ENCODE measurements at places on chromosomes 5 and 9. TPM values are rescaled to one million over a fixed set of nuclear protein-coding genes. Genes with fewer than 3 reads are reported as not detected.
A peak's percentile ranks its signal among the peaks of the same experiment; 100 is the strongest.

DNA sequence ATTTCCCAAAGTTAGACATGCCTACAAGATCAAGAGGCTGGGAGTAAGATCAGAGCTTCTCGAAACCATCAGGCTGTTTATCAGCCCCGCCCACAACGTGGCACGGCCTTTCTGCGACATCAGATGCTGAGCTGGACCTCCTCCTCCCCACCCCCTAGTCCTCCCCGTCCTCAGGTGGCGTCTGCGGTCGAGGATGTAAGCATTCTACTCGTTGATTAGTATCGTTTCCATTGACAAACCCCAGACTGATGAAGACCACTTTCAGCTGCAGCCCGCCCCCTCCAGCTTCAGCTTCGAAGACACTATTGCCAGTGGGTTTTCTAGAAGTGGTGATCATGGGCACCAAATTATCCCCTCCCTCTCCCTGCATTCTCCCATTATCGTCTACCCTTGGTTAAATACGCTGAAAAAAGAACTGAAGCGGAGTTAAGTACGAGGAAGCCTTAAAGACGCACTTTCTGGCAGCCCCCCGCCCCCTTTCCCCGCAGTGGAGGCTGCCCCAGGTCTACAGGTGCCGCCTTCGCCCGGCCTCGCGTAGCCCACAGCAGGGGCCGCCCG, 1.1 kb downstream of the PPIC start:
- H3K27ac ChIP-seq: no peak overlapping the region
- no peaks in the 10 kb centered on the region for H3K4me1 ChIP-seq
- H3K27me3 ChIP-seq: no peaks in the 10 kb centered on the region
- DNase-seq: peak; percentile 80

DNA sequence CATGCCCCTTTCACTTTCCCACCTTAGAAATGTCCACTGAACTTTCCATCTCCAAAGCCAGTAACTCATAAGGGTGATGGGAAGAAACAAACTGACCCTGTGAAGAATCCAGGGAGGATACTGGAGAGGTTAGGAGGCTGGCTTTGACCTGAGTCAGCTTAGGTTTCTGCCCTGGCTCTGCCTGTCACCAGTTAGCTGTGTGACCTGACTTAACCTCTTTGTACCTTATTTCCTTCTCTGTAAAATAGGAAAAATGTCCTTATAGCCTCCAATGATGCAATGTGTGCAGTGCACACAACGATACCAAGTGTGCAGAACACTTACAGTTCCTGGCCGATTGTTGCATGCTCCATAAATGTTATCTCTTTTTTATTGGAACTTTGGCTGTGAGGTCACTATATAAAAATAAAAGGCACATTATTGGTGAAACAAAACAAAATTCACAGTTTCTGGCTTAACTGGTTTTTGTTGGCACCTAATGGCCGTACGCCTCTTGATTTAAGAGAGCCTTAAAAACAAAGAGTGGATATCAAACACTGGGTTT, 37.8 kb downstream of the GABRP start:
- H3K4me3 ChIP-seq: no peak overlapping the region
- DNase-seq: no peak
- no peak overlapping the region for H3K27ac ChIP-seq
- H3K36me3 ChIP-seq: no peaks in the 10 kb centered on the region
- no peaks in the 10 kb centered on the region for H3K27me3 ChIP-seq

DNA sequence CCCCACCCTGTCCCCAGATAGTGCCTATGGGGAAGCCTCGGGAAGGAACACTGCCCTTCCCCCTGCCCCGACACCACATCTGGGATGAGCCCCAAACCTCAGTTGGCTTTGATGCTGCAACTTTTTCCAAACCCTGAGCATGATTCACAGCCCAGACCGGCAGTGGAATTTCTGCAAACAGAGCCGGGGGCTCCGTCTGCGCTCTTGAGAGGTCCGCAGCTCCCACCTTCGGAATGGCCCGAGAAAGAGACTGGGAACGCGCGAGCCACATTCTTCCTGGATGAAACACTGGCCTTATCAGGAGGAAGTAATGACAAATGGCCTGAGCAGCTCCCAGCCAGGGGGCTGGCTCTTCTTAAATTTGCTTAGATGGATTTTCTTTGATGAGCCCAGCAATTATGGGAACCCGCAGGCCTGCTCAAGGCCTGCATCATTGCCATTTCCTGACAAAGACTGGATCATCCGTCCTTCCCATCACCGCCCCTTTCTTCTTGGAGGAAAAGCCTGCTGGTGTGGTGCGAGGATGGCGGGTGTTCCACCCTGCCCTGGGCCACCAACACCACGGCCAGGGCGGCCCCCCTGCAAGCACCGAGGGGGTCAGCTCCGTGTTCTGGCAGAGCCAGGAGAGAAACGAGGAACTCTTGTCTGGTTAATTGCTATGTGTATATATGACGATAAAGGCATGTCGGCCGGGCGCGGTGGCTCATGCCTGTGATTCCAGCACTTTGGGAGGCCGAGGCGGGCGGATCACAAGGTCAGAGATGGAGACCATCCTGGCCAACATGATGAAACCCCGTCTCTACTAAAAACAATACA, 38.8 kb upstream of the COL5A1 start:
- peaks cover 2% of the 10 kb centered on the region for H3K27me3 ChIP-seq
- H3K4me1 ChIP-seq: peaks cover 4% of the 10 kb centered on the region
- no peak overlapping the region for H3K4me3 ChIP-seq
- peak; percentile 7 for DNase-seq
- H3K27ac ChIP-seq: no peak overlapping the region
- H3K36me3 ChIP-seq: no peaks in the 10 kb centered on the region

DNA sequence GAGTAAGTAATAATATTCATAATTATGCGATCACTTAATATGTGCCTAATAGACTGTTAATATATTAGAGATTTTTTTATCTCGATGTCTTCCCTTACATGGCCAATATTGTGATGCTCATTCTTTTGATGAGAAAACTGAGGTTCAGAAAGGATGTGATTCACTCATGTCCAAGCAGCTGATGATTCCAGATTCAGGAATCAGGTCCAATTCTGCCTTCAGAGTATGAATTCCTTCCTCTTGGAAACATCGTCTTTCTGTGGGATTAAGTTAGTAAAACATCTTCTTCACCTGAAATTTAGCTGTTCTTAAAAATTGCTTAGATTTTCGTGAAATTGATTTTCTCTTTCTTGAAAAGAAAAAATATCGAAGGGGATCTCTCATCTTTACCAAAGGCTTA, 242.5 kb upstream of the RFX3 start:
- no peaks in the 10 kb centered on the region for H3K4me1 ChIP-seq
- H3K27ac ChIP-seq: no peak overlapping the region
- no peak overlapping the region for H3K4me3 ChIP-seq
- no peaks in the 10 kb centered on the region for H3K27me3 ChIP-seq
- no peak for DNase-seq

DNA sequence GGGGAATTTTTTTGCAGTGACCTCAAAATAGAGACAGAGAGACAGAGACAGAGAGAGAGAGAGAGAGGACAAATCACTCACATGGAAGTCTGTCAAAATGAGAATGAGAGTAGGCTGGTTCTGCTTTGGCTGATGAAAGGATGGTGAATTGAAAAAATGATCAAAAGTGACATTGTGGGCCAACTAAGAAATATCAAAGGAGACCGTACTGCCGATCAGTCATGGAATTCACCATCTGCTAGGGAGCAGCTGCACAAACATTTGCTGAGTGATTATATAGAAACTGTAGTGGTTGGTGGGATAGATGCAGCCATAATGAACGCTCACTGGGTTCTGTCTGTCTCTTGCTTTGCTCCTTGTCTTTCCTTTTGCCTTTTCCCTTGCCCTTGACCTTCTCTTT, 476.6 kb upstream of the SGCD start:
- H3K36me3 ChIP-seq: no peaks in the 10 kb centered on the region
- H3K4me3 ChIP-seq: no peak overlapping the region
- DNase-seq: no peak
- no peaks in the 10 kb centered on the region for H3K27me3 ChIP-seq
- no peak overlapping the region for H3K27ac ChIP-seq
- H3K4me1 ChIP-seq: no peaks in the 10 kb centered on the region

PCDHGA8 gene
- polyA plus RNA-seq: 0.15 TPM

- DNase-seq: peak; percentile 57
- H3K27ac ChIP-seq: peak overlapping the region; percentile 86
- peaks cover 4% of the 10 kb centered on the region for H3K4me1 ChIP-seq
- no peaks in the 10 kb centered on the region for H3K36me3 ChIP-seq
- no peak overlapping the region for H3K4me3 ChIP-seq
- H3K27me3 ChIP-seq: no peaks in the 10 kb centered on the region
These were observed 149.2 kb upstream of the KLF9 start for GRCh38 chr9:70563431-70564204.

DNA sequence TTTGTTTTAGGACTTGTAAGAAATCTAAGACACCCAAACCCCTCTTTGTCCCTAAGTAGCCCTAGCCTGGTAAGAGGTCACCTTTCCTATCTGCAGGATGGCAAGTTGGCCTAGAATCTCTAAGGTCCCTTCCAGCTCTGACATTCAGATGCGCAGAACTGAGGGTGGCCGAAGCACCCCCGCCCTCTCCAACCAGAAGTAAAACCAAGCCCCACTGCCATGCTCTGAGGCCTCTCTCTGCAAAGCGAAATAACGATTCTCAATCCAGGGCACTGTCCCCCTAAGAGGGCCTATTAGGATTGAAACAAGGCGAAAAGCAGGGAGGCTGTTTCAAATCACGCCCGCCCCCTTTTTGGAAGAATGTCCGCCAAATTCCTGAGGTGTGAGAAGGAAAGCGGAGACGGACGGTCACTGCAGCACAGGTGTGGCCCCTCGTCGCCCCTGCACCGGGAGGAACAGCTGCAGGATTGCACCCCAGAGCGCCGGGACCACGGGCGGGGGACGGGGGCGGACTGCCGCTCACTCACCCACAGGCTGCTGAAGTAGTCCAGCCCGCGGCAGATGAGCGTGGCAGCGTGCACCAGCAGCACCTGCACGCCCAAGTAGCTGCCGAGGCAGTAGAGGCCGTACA, 824 bp downstream of the TMEM245 start:
- H3K27ac ChIP-seq: peak overlapping the region; percentile 84
- no peaks in the 10 kb centered on the region for H3K27me3 ChIP-seq
- DNase-seq: peak; percentile 47
- H3K4me1 ChIP-seq: peaks cover 14% of the 10 kb centered on the region
- no peaks in the 10 kb centered on the region for H3K36me3 ChIP-seq

- no peaks in the 10 kb centered on the region for H3K27me3 ChIP-seq
- H3K36me3 ChIP-seq: no peaks in the 10 kb centered on the region
- DNase-seq: no peak
- H3K4me3 ChIP-seq: no peak overlapping the region
- H3K27ac ChIP-seq: no peak overlapping the region
These were observed 151.5 kb downstream of the GOLPH3 start for GRCh38 chr5:32022638-32023037.

SLC1A3 gene
- polyA plus RNA-seq: 4.8 TPM

DNA sequence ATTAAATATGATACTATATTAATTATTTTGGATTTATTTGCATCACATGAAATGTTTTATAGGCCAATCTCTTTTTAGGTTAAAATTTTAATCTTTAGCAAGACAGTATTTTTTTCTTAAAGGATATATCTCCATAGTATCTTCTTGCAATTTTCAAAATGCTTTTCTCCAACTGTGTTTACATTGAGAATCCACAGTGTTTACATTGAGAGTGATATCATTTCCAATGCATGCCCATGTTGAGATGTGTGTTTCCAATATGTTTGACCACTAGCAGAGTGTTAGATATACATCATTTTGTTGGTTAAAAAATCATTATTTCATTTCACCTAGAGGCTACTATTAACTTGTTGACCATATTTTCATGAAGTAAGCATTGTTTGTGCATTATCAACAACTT, 17.3 kb downstream of the VCAN start:
- H3K27ac ChIP-seq: no peak overlapping the region
- no peaks in the 10 kb centered on the region for H3K27me3 ChIP-seq
- H3K36me3 ChIP-seq: no peaks in the 10 kb centered on the region
- H3K4me1 ChIP-seq: no peaks in the 10 kb centered on the region
- no peak overlapping the region for H3K4me3 ChIP-seq
- DNase-seq: no peak

SPINK7 gene
- polyA plus RNA-seq: not detected

GRCh38 chr9:117290856-117291622, 123.8 kb downstream of the ASTN2 start:
- H3K27me3 ChIP-seq: no peaks in the 10 kb centered on the region
- no peak overlapping the region for H3K4me3 ChIP-seq
- no peaks in the 10 kb centered on the region for H3K36me3 ChIP-seq
- H3K27ac ChIP-seq: no peak overlapping the region
- H3K4me1 ChIP-seq: no peaks in the 10 kb centered on the region

DNA sequence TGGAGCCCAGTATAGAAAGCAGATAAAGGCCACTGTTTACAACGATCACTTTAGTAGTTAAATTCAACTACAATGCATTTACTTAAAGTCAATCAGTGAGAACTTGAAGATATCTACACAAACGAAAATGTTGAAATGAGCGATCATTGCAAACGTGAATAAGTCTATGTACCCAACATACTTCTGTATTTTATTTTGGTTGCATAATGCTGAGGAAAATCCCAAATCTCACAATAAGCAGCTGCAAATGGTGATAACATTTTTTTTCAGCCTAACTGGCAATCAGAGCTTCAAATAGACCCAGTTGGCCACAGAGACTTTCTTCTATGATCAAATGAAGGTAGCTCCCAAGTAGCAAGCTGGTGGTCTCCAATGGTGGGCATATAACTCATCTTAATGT, 32.1 kb downstream of the PDGFRB start:
- no peak overlapping the region for H3K4me3 ChIP-seq
- H3K36me3 ChIP-seq: no peaks in the 10 kb centered on the region
- H3K27ac ChIP-seq: no peak overlapping the region

Measured in small intestine (tissue), 16 donors.